ENCODE measurements at places on chromosomes 12 and 14.

- no peak for DNase-seq
- H3K27me3 ChIP-seq, result no peaks in the 10 kb centered on the region
- H3K4me1 ChIP-seq, result no peaks in the 10 kb centered on the region
These were observed 43.1 kb downstream of the HMGA2 start for GRCh38 chr12:65867394-65867793.

DNA sequence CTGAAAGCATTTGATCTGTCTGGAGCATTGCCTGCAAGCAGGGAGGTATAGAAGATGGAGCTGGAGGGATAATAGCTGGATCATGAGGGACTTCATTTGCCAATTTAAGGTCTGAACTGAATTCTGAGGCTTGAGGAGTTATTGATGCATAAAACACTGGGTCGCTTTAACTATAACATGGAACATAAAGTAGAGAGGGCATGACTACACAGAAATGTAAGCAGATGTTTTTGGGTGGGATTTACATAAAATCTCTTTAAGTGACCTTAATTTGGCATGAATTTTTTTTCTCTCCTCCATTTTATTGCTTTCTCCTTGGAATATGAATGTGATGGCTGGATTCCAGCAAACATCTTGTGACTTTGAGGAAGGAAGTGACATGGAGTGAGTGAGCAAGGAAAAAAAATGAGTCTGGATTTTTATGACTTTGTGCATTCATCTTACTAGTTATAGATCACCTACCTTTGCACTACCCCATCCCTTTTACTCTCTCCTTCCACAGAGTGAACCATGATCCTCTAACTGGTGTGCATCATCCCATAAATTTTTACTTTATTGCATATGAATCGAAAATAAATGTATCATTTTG, 356.0 kb downstream of the DUSP6 start:
- no peaks in the 10 kb centered on the region for H3K36me3 ChIP-seq
- H3K4me3 ChIP-seq, result no peak overlapping the region
- no peaks in the 10 kb centered on the region for H3K4me1 ChIP-seq
- DNase-seq, result no peak
- no peaks in the 10 kb centered on the region for H3K27me3 ChIP-seq
- H3K27ac ChIP-seq, result no peak overlapping the region

DNA sequence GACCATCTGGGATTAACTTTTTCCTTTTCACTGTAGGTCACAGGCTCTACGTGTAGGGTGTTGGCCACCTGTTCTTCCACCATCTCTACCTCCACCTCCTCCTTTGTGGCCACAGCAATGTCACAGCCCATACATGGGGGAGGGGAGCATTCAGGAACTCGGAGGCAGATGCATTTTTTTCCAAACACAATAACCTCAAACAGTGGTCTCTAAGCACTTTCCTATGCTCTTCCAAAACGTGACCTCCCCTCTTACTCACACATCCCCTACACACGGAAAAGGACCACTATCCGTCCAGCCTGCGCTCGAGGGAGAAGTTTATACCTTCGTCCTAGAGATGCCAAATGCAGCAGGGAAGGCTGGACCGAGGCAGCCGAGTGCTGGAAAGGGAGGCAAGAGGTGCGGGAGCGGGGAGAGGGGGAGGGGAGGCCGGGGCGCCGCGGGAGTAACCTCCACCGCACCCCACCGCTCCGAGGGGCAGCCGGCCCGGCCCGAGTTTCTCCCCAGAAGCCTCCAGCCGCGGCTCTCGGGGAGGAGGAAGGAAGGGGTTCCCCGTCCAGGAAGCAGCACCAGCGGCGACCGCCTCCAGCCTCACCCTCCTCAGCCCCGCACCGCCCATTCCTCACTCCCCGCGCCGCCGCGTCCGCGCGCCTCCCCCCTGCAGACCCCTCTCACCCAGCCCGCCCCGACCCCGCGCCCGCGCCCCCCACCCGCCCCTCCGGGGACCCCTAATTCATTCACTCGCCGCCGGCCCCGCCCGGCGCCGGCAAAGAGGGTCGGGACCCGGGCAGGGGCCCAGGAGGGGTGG, 594 bp downstream of the KRAS start:
- peaks cover 20% of the 10 kb centered on the region for H3K4me1 ChIP-seq
- H3K4me3 ChIP-seq, result peak overlapping the region; percentile 87
- no peak for DNase-seq
- H3K27me3 ChIP-seq, result no peaks in the 10 kb centered on the region
- peak overlapping the region; percentile 93 for H3K27ac ChIP-seq

DNA sequence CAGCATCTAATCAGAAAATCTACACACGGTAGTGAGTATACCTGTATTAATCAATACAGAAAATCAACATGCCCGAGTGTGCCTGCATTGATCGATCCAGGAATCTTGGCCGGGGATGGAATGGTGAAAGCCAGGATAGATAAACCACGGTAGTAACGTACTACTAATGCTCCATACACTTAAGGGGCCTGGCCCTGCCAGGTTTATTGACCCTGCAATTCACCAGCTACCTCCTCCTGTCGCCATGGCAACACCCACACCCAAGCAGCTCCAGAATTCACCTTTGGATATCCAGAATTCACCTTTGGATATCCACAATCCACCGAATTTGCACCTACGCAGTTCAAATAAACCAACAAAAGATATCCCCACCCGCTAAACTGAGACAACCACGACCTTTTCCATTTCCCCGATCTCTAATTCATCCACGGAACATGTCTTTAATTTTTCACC, 14.8 kb upstream of the CALM1 start:
- peak overlapping the region; percentile 59 for H3K4me3 ChIP-seq
- no peaks in the 10 kb centered on the region for H3K27me3 ChIP-seq
- no peak for DNase-seq

DNA sequence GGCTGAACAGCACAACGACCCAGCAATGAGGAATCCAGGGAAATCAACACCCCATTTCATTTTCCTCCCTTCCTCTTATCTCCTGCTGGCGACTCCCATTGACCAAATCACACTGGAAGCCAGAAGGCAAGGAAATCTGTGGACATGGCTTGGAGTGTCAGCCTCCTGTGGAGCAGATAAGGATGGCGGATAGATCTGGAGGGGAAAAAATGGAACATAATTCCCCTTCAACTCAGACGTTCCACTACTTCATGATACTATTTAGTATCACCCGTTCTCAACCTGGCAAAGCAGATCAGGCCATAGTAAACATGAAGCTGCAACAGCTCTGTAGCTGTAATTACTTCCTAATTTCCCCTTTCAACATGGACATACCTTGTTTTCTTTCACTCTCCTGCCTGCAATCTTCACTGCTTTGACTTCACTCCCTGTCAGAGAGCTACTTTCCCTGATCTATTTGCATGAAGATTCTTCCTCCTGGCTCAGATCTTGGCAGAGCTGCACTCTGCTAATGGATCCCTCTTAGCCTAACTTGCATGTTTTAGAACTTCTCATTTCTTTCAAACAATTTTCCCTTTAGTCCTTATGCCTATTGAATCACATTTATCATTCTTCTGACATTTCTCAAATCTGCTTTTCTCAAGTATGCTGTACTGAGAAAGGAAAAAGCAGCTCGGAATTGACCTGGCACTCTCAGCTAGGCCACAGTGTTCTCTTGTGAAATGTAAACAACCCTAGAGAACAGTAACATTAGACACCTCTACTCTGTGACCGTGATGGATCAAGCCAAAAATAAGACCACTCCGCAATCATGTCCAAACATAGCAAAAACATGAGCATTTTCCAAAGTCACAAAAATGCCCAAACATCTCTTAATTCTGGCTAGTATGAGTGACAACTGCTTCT, 135.1 kb downstream of the ETNK1 start:
- no peaks in the 10 kb centered on the region for H3K27me3 ChIP-seq
- H3K4me1 ChIP-seq, result no peaks in the 10 kb centered on the region
- H3K4me3 ChIP-seq, result no peak overlapping the region

DNA sequence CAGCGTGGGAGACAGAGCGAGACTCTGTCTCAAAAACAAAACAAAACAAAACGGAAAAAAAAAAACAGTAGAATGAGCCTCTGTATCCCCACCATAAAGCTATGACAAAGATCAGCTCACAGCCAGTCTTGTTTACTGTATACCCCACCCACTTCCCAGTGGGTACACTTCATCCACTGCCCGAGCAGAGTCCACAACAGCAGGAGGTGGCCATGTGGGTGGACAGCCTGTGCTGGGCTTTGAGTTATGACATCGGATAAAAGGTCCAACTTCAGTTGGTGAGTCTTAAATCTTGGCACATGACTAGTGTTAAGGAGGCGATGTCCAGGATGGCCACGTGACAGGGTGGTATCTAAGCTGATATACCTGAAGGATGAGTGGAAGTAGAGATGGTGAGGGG, 34.8 kb upstream of the MAPKAPK5 start:
- no peaks in the 10 kb centered on the region for H3K27me3 ChIP-seq
- no peaks in the 10 kb centered on the region for H3K4me1 ChIP-seq
- DNase-seq, result no peak
- H3K36me3 ChIP-seq, result no peaks in the 10 kb centered on the region
- no peak overlapping the region for H3K27ac ChIP-seq

DNA sequence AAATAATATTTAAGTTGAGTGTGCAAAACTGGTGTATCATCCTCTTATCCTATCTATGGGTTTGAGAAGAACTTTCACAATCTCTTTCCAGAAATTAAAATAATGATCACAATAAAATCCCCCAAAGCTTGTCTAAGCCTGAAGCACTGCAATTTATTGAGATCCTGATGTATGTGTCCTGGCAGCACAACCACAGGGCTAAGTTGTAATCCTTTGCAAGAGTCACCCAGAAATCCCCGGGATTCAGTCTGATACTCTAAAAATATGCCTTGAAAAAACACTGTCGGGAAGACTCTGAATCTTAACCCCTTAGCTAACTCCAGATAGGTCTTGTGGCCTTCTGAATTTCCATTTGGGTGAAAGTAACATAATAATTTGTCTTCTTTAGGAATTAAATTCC, 40.3 kb upstream of the STXBP6 start:
- H3K27ac ChIP-seq, result no peak overlapping the region
- no peak overlapping the region for H3K4me3 ChIP-seq
- H3K27me3 ChIP-seq, result no peaks in the 10 kb centered on the region
- no peak for DNase-seq
- no peaks in the 10 kb centered on the region for H3K4me1 ChIP-seq

DNA sequence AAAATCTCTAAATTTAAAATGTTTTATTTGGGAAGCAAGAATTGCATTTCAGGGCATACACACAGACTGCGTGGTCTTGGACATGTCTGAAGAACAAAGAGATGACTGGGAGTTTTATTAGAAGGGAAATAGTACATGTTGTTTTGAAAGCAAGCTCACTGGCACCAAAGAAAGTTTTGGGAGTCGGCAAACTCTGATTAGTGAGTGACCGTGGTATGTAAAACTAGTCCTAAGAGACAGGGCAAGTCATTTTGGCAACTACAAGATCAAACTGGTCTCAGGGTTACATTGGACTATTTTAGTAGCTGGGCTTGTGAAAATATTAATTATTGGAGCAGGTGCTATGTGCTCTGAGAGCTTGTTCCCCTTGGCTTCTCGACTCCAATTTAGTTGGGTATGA, 14.9 kb downstream of the TMEM116 start:
- H3K36me3 ChIP-seq, result no peaks in the 10 kb centered on the region
- H3K4me3 ChIP-seq, result no peak overlapping the region
- no peaks in the 10 kb centered on the region for H3K4me1 ChIP-seq
- no peak overlapping the region for H3K27ac ChIP-seq

GRCh38 chr12:28313631-28314030, 123.4 kb downstream of the CCDC91 start:
- H3K4me3 ChIP-seq, result no peak overlapping the region
- H3K27me3 ChIP-seq, result no peaks in the 10 kb centered on the region
- H3K4me1 ChIP-seq, result no peaks in the 10 kb centered on the region
- no peak for DNase-seq

- no peak overlapping the region for H3K27ac ChIP-seq
- no peak for DNase-seq
- peaks cover 79% of the 10 kb centered on the region for H3K4me1 ChIP-seq
- no peaks in the 10 kb centered on the region for H3K27me3 ChIP-seq
- peaks cover 18% of the 10 kb centered on the region for H3K36me3 ChIP-seq
- no peak overlapping the region for H3K4me3 ChIP-seq
These were observed 19.1 kb downstream of the MARK3 start for GRCh38 chr14:103404032-103404918.

DNA sequence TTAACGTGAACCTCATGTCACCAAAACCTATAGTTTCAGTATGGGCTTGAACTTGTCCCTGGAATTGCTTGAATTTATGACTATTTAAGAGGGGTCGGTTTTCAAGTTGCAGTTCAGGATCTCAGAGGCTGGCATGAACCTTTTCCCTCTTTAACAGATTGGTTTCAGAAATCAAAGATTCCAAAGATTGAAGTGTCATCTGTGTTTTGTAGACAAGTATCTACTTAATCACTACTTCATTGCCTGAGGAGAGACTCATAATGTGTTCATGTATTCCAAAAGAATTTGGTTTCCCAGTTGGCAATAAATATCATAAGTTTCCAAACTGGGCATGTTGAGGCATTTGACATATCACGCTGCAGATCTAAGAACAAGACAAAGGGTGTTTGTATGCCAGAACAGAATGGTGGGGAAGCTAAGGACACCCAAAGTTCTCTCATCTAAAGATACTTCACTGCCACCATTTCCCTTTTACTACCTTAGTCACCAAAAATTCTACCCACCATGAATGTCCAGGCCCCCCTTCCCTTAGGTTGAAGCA, 199.5 kb downstream of the NUAK1 start:
- no peak overlapping the region for H3K27ac ChIP-seq
- no peak for DNase-seq
- H3K4me1 ChIP-seq, result peaks cover 11% of the 10 kb centered on the region
- H3K27me3 ChIP-seq, result no peaks in the 10 kb centered on the region
- H3K36me3 ChIP-seq, result no peaks in the 10 kb centered on the region

All from vagina (tissue), 2 donors.